NCI-H748 treated with DMSO at 0.1 percent for 48 hours (cell line): ENCODE measurements at places on chromosomes 11 and 22.

DNA sequence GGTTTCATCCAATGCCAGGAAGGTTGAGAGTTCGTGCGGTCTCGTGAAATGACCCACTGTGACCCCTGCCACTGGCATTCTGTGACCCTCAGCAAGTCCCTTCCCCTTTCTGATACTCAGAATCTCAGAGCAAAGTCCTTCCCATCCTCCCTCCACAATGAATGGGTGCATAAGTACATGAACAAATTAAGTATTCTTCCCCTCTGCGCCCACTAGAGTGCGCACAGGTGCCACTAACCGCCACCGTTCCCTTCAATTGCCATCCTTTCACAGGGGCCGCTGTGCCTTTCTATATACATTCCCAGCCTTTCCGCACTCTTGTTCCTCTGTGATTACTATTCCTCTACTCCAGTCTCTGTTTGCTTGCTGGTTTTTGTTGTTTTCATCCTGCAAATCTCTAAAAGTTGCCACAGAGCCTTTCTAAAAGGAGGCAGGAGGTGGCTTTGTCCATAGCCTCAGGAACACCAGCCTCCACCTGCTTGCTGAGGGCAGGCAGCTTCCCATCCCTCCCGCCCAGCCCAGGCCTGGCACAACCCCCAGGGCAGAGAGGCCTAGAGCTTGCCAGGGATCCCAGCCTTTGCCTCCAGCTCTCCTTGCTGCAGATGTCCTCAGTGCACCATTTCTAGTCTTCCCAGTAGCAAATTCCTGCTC lies 6.7 kb upstream of the AP1B1 start:
- DNase-seq: peak; percentile 43

- no peak for DNase-seq
These were observed at the start of gene DGCR6L for GRCh38 chr22:20319745-20320658. DGCR6L (minus strand) TSS chr22:20320060; CDS start chr22:20319988, 72 bp downstream.

- DNase-seq: no peak
These were observed 13.6 kb downstream of the BCL9L start for GRCh38 chr11:118911880-118912741.

DNA sequence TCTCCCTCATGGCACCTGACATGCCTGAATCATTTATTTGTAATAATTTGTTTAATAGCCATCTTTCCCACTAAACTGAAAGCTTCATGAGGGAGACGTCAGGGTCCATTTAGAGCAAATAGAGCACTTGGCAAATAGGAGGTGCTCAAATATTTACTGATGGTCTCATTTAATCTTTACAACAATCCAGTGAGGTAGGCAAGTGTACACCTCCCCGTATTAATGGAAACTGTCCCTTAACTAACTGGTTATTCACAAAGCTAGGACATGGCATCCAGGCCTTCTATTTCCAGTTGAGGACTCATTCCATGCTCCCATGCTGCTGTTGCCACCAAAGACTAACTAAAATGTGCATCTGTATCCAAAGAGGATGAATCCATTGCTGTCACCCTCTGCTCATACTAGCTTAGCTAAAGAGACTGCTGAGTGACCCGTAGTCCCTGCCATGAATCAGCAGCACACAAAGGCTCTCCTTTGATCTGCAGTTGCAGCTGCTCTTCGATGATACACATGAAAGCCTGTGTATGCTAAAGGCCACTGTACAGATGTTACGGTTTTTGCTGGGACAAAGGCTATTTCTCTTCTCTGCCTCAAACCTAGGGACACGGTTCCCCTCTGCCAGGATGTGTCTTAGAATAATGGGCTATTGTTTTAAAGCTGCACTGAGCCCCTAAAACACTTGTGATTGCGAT lies 82.6 kb downstream of the RAB30 start:
- DNase-seq: peak; percentile 28

- no peak for DNase-seq
These were observed 18.9 kb downstream of the CXCR5 start for GRCh38 chr11:118902336-118903203.

DNA sequence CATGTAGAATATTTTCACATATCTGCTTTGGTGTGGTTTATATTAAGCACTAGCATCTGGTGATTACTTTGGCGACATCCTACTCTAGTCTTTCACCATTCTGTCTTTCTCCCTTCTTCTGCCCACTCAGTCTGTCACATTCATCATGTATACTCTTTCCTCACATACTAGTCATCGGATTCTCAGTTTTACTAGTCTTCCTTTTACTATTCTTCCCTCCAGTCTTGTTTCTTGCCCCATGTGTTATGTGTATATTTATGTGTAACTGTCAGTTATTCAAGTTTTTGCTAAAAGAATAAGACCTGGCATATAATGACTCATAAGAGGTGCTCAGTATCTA lies 4.6 kb upstream of the DIXDC1 start:
- no peak for DNase-seq

GRCh38 chr11:40099426-40100161 lies 1359.9 kb downstream of the LRRC4C start:
- no peak for DNase-seq
